ENCODE measurements at places on chromosomes 2 and 18.

GRCh38 chr2:165793779-165794535, at the start of gene GALNT3:
TSS of gene GALNT3 (minus strand) at chr2:165794247. CDS start at chr2:165770700, 23,547 bp downstream.
- peak; percentile 30 for DNase-seq

DNA sequence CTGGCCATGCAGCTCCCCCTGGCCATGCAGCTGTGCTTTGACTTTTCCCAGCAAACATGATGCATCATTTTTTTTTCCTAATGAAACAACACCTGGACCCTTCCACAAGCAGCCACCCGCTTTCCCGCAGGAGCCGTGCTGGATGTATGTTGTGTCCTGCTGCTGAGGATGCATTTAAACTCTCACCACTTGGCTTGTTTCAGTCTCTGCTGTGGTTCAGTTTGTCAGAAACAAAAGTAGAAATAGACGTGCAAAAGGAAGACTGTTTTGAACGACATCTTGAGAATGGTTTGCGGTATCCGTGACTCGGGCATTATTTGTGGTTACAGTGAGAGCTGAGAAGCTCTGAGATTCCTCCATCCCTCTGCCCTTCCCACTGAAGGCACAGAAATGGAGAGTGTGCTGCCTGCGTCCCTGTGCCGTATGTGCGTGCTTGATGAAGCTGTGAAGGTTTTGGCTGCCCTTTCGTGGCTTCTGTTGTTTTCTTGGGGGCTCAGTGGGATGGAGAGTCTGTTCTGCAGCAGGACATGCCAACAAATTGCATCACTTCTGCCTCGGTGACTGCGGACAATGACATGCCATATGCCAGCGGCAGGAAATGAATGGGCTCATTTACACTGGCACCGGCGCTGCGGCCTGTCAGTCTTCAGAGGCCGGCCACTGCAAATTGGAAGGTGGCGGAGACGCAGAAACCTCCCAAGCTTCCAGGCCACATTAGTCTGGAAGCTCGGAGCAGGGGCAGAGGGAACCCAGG, 417.7 kb upstream of the SALL3 start:
- DNase-seq: no peak

- no peak for DNase-seq
Observed at GRCh38 chr2:79796641-79797040, 283.8 kb downstream of the CTNNA2 start.

DNA sequence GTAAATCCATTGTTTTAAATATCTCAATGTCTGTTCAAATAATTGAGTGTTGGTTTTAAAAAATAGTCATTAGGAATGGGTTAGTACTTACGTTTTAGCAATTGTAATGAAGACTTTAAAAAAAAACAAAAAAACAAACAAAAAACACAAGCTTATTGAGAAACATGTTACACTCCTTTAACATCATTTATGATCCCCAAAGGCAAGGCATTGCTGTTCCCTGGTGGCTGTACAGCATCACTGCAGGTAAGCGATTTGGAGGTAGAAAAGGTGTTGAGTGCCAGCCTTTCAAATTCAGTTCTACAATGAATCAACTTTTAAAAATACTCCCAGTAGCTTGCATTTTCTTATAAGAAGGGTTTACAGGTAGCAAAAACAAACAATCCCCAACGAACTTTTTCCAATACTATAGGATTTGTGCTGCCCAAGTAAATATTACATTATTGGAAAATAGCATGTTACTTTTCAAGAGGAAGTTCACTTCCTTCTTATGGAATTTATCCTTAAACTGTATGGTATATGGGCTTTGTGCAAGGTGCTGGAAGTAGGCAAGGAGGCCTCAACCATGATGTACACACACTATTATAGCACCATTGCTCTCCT, 27.5 kb downstream of the CNRIP1 start:
- no peak for DNase-seq

DNA sequence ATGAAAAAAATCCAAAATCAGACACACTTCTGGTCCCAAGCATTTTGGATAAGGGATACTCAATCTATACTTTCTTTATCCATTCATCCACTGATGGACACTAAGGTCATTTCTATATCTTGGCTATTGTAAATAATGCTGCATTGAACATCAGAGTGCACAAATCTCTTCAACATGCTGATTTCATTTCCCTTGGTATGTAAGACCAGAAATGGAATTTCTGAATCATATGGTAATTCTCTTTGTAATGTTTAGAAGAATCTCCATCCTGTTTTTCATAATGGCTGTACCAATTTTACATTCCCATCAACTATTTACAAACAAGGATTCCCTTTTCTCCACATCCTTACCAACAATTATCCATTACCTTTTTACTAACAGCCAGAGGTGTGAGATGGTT, 33.7 kb upstream of the MCM6 start:
- DNase-seq: no peak

DNA sequence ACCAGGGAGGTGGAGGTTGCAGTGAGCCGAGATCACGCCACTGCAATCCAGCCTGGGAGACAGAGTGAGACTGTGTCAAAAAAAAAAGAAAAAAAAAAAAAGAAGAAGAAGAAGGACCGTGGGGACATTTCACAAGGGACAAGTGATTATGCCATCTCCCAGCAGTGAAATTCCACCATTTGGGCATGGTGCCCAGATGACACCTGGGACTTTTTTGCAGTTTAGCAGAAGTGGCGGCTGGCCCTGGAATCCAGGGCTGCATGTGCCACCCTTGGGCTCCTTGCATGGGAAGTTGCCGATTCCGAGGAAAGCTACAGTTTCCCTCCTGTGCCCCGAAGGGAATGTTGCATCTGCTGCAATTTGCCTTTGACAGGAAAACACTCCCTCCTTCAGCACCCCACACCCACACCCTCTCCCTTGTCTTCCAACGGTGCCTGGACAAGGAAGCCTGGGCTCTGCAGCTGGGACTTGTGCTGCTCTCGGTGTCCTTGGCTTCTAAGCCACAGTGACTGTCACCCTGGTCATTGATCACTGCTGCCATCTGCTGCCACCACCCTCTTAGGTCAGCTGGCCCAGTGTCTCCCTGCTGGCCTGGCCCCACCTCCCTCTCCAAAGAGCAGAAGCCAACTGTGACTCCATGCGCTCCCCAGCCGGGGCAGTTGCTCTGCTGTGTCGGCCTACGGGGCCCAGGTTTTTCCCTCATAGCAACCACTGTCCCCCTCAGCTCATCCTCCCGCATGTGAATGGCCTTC, 56.4 kb upstream of the LRRC30 start:
- DNase-seq: no peak

- peak; percentile 52 for DNase-seq
Observed at GRCh38 chr2:230130668-230131364, 62.1 kb upstream of the SLC16A14 start.

GRCh38 chr2:206798000-206798399, 32.6 kb downstream of the FASTKD2 start:
- DNase-seq: no peak

DNA sequence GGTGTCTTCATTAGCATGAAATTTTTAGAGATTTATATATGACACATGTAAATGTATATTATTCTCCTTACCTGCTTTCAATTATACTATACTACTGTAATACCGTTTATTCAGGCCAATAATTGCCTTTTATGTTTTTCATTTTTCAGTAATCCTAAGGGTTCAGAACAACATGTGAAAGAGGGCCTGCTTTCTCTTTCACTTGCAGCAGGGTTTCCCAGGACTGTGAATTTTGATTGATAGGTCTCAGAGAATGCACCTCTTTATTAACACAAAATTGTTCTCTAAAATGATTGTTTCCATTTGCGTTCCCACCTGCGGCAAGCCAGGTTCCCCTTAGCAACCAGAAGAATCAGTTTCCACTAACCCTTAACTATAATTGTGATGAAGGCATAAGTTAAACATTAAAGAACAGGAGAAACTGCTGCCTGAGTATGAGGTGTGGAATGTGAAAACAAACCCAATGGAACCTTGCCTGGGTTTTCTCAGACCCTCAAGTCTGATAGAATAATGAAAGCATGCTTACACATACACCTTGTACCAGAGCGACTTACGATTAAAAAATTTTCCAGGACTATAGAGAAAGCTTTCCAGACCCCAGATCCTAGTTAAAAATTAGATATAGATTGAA, 1591.2 kb upstream of the LRRTM1 start:
- no peak for DNase-seq

DNA sequence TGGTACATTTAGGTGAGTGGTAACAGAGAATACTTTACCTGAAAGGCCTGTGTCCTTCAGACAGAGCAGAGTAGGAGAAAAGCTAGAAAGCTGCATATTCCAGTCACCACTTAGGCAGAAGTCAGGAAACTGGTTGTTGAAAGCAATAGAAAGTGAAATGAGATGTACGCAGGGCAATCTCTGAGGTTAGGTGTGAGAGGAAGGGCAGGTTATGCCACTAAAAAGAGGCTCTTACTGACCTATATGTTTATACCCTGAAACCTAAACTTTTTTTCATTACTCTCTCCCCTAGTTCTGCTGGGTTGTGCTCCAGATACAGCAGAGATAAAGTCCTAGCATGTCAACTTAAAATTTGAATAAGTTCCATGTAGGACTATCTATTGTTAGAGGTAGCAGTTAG, 93.5 kb downstream of the COX7A2L start:
- no peak for DNase-seq

DNA sequence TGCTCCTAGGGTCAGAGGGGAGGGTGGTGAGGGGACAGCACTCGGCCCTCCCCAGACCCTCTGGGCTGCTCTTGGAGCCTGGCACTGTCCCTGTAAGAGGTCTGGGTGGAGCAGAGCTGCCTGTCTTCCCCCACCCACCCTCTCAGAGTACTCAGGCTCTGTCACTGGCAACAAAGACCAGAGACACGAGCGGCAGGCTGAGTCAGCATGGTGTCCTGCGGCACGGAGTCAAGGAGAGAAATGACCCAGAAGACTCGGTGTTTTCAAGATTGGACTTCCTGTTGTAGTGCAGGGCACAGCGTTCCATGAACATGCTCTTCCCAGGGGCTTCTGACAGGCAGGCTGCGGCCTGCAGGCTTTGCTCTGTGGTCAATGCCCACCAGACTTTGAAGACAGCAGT, 19.9 kb downstream of the SIGLEC15 start:
- DNase-seq: no peak

DNA sequence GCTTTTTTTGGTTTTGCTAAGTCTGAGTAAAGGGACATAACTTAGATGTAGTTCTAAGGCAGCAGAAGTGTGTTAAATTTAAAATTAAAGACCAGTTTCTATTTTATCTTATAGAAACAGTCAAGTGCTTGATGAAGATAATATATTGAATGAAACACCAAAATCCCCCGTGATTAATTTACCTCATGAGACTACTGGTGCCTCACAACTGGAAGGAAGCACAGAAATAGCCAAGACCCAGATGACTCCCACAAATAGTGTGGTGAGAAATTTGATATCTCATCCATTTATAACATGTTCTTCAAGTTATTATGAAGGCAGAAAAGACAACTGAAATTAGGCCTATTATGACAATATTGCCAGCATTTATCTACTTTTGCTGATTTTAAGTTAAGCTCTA, 45.6 kb downstream of the APLF start:
- no peak for DNase-seq

- no peak for DNase-seq
Observed at GRCh38 chr2:178485356-178485755, 5.1 kb downstream of the PLEKHA3 start.

- DNase-seq: no peak
Observed at GRCh38 chr2:226738821-226739544, 60.6 kb downstream of the IRS1 start.

DNA sequence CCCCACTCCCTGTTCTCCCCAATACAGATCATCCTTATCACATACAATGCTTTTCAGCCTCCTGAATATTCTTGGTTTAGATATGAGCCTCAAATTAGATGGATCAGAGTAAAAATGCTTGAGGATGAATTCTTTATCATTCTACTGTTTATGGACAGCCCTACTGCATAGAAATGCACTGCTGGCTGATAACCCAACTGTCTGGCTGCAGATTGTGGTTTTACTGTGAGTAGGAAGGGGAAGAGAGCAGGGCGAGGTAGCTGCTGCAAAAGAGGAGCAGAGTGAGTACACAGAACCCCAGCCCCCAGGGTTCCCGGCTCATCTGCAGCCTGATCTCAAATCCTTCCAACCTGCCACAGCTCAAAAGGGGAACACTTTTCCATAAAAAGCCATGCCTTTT, 29.4 kb upstream of the NCOA1 start:
- DNase-seq: no peak

DNA sequence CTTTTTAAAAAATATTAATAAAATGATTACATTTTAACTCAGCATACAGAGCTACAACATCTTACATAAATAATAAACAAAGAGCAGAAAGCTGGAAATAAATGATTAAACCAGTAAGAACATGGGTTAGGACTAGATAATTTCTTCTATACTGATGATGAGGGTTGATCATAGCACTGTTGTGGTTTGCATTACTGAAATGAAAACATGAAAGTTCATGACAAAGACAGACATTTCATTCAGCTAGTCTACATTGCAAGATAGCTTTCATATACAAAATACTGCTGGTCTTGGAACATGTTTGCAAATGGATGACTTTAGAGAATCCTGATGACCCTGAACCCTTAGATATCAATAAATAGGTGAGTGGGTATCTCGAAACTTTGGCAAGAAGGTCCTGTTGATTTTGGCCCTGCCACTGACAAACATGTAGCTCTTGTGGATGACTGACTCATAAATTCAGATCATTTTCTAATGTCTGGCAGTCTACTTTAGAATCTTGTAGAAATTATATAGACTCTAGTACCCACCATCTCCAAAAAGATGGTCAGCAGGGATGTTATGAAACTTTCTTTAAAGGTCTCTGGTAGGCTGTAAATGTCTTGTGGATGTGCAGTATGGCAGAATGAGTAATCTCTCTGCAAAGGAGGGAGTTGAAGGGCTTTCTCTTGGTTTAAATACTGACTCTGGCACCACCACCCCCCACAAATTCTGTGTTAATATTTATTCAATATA, 15.5 kb upstream of the CDC42EP3 start:
- no peak for DNase-seq

DNA sequence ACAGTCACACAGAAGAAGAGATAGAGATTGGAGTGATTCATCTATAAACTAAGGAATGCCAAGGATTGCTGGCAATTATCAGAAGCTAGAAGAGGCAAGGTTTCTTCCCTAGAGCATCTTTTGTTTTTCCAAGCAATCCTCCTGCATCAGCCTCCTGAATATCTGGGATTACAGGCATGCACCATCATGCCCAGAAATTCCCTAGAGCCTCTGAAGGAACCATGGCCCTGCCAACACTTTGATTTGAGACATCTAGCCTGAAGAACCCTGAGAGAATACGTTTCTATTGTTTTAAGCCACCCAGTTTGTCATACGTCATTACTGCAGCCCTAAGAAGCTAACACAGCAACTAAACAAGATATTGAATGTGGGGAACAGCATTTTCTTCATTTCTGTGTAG, 525.0 kb downstream of the ERBB4 start:
- DNase-seq: no peak

- DNase-seq: peak; percentile 78
Observed at GRCh38 chr2:109510136-109511028, 103.4 kb downstream of the SEPTIN10 start.

All from left hindlimb (tissue), 1 donor.